Activated T-cell treated with anti-CD3 and anti-CD28 coated beads for 1 hour (primary cell): ENCODE measurements at places on chromosomes 3 and 15.

DNA sequence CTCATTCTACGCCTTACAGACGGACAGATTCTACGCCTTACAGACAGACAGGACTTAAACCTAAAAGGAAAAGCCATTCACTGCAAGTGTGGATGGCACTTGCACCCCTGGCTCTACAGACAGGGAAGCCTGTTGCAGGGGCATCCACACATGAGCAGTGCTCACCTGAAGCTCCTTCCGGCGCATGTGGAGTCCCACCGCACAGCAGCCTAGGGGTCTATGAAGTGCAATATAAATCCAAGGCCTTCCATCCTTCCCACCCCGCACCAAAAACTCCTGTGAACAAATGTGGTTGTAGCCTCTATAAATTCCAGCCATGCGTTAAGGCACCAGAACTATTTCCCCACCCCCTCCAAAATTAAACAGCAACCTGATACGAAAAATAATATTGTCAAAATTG lies 121.3 kb downstream of the LRIG1 start:
- DNase-seq: no peak

- no peak for DNase-seq
Observed at GRCh38 chr3:126261037-126261436, 80.7 kb upstream of the ALDH1L1 start.

DNA sequence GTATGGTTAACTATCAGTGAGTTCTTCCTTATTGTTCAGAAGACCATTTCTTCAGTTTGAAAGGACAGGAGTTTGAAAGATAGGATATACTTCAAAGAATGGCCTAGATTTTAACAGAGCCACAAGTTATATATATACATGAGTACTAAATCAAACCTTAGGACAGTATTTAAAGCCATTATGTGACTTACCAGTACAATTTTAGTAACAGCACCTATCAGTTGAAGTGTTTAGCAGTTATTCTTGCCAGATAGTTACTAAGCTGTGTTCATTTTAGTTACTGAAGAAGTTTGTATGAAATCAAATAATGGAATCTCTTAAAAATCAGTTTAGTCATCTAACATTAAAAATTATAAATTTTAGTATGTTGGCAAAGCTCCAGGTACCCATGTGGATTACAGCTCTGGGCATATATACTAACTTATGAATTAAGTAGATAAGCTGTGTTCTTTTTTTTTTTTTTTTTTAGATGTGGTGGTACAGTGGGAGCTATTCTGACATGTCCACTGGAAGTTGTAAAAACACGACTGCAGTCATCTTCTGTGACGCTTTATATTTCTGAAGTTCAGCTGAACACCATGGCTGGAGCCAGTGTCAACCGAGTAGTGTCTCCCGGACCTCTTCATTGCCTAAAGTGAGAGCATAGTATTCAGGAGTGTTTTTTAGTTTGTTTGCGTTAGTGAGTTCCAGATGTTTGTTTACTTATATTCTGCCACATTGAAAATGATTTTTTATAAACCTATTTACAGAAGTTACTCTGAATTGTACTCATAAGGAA lies 14.6 kb downstream of the SLC25A36 start:
- DNase-seq: no peak

- no peak for DNase-seq
Observed at GRCh38 chr15:90907838-90908507, 4.9 kb downstream of the MAN2A2 start.

DNA sequence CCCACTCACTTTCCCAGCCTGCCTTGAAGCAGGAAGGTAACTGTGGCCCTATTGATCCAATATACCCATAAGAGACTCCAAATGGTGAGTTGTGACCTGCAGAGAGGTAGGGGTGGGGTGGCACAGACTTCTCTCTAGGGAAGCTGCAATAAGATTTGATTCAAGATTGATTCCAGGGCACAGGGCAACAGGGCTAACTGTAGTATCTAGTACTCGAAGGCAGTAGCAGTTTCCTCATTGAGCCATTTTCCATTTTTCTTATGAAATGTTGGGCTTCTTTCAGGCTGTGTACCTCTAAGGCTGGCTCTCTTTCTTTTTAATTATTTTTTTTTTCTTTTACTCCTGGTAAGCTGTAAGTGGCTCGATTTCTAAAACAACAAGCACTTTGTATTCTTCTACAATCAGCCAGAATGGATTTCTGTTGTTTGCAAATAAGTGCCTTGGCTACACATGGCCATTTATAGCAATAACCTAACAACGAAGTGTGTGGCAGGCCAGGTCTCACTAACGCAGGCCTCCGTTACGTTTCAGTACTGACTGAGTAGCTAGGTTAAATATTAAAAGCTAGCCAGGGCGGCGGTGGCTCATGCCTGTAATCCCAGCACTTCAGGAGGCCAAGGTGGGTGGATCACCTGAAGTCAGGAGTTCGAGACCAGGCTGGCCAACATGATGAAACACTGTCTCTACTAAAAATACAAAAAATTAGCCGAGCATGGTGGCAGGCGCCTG lies 19.3 kb downstream of the CCDC12 start:
- no peak for DNase-seq

- DNase-seq: no peak
Observed at GRCh38 chr3:52070724-52071621, 14.6 kb upstream of the DUSP7 start.

DNA sequence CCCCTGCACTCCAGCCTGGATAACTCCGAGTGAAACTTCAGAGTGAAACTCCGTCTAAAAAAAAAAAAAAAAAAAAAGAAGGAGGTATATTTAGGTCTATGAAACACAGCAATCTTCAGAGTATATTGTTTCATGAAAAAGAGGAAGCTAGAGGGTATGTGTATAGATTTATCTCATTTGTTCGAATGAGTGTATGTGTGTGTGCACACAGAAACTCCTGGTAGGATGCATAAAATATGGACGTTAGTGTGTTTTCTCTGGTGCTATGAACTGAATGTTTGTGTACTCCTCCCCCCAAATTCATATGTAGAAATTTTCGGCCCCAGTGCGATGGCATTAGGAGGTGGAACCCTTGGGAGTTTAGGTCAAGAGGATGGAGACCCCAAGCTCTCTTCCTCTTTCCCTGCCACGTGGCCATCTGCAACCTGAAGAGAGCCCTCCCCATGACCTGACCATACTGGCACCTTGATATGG lies 98.6 kb upstream of the KLF13 start:
- DNase-seq: no peak

DNA sequence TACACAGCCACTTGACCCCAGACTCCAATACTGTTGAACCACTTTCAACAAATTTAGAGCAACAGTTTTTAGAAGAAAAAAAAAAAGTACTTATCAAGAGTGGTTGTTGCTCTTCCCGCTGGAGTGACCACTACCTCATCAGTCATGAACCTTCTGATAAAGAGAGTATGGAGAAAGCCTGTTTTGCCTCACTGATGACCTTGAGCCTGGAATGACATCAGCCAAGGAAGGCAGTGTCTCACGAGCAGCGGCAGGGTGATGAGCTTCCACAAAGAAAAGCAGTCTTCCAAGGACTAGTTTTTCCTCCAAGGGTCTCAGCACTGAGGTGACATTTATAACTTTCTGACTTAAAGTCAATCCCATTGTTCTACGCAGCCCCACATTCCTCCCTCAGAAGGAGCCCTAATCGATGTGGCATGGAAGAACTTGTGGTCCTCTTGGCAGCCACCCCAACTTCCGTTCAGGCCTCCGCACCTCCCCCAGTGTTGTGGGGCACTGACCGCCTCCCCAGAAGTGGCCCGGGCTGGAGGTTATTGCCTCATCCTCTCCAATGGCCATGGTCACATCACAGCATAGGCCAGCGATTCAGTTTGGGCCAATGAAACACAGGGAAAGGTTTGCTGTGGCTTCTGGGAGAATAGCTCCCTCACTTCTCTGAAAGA lies 1.8 kb upstream of the CYP11A1 start:
- DNase-seq: no peak

- DNase-seq: no peak
Observed at GRCh38 chr15:92332125-92332899, 61.4 kb upstream of the ST8SIA2 start.

GRCh38 chr3:38829404-38829803 lies 13.4 kb upstream of the SCN10A start:
- DNase-seq: no peak

DNA sequence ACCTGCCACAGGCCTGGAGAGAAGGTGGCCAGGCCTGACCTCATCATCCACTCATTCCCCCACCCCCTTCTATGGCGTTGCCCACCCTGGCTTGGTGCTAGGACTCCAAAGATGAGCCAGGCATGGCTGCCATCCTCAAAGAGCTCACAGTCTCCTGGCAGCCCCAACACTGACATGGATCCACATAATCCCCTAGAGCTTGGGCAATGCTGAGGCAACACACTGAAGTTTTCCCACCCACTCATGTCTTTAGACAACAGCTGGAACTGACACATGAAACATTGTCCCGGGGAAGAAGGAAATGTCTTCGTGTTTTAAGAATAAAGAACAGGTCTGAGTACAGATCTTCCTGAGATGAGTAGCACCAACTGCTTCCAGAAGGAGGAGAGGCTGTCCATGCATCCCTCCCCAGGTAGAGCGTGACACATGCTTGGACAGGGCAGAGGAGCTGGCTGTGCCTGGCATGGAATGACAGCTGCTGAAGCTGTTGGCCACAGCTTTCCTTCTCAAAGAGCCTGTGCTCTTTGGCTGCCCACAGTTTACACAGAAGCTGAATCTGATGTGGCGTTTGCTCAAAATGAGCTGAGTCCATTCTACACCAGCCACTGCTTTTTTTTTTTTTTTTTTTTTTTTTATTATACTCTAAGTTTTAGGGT lies 70.1 kb downstream of the HOMER2 start:
- no peak for DNase-seq

- no peak for DNase-seq
Observed at GRCh38 chr15:55860468-55860867, 117.5 kb upstream of the PRTG start.

DNA sequence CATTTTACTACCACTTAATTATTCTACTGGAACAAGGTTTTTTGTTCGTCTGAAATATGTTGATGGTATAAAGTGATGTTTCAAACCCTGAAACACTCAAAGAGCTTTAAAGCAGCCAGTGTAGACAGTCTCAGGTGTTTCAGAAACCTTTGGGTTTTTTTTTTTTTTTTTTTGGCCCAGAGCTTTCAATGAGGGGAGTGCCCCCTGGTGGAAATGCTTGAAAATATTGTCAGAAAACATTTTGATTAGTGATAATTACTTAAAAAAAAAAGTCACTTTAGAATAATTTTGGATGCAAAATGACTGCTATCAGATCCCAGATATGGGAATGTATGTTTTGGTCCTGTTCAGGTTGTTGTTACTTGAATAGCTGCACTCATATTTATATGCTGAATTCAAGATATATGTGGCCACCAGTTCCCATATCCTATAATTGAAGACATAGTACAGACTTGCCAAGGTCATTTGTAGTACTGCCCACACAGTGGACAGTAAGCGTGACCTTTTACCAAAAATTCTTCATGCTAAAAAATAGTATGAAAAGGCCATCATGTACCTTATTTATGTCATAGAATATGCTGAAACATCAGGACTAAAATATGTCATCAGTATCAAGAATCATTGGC lies 35.9 kb downstream of the SATB1 start:
- peak; percentile 29 for DNase-seq

- no peak for DNase-seq
Observed at GRCh38 chr3:16297997-16298885, 33.2 kb downstream of the OXNAD1 start.

DNA sequence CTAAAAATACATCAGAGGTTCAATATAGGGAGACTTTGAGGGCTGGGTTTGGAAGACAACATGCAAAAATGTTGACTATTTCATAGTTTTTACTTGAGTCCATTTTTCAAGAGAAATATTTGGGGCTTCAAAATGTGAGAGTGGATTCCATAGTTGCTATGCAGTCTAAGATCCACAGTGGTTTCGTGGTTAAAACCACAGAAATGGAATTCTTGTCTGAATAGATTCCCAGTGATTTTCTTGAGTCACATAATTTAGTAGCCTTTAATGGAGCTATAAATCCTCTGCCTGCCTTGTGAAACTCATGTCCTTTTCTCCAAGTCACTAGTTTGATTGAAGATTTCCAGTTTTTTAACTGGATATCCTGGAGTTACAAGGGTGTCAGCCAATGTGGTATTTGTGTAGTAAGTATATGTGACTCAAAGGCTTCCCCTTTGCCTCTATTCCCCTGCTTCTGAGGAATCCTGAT lies 94.7 kb upstream of the RBMS3 start:
- no peak for DNase-seq

GRCh38 chr3:65144791-65145351 lies 457.1 kb upstream of the ADAMTS9 start:
- DNase-seq: no peak
